Suprapubic skin (tissue), 4 donors: ENCODE measurements at places on chromosomes 12 and 14.

GRCh38 chr14:71245659-71246361 is 338.6 kb downstream of the PCNX1 start:
- DNase-seq: no peak

- no peak for DNase-seq
These were observed 2.7 kb downstream of the TTC6 start for GRCh38 chr14:37597914-37598746.

DNA sequence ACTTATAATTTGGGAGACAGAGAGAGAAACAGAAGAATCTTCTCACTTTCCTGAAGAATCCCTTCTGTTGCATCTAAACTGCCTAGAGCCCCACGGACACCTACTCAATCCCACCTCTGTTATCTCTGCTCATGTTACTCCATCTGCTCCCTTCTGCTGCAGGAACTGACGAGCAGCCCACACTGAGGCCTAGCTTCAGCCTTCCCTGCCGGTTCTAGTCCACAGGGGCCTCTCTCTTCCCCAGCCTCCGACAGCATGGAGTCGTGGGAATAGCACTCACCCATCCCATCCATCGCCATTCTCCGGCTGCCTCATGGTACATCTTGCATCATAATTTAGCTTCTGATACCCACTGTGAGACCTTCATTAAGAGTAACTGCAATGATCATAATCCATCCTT is 4.0 kb downstream of the RAB15 start:
- DNase-seq: no peak

GRCh38 chr12:106341086-106341877 is 16.3 kb upstream of the POLR3B start:
- no peak for DNase-seq

- DNase-seq: no peak
These were observed at the start of gene OR10G3 for GRCh38 chr14:21579976-21580375. TSS of gene OR10G3 (minus strand) at chr14:21580076. CDS start at chr14:21570744, 9,332 bp downstream.
